ENCODE measurements at places on chromosomes 12 and 14. TPM values are rescaled to one million over a fixed set of nuclear protein-coding genes. Genes with fewer than 3 reads are reported as not detected.

TAS2R13 gene
- total RNA-seq, result 3.4 TPM

TFCP2 gene
- total RNA-seq, result 44.2 TPM

GPRC5D gene
- total RNA-seq, result not detected

EMP1 gene
- total RNA-seq, result 0.31 TPM

RDH12 gene
- total RNA-seq, result 1.7 TPM
